Stimulated activated CD8-positive, alpha-beta memory T cell treated with anti-CD3 and anti-CD28 coated beads, Interleukin-4, amount 100 ng/mL, for 4 hours (primary cell): ENCODE measurements at places on chromosomes 1 and 21.

- DNase-seq: no peak
These were observed 16.8 kb downstream of the AZIN2 start for GRCh38 chr1:33097762-33098161.

DNA sequence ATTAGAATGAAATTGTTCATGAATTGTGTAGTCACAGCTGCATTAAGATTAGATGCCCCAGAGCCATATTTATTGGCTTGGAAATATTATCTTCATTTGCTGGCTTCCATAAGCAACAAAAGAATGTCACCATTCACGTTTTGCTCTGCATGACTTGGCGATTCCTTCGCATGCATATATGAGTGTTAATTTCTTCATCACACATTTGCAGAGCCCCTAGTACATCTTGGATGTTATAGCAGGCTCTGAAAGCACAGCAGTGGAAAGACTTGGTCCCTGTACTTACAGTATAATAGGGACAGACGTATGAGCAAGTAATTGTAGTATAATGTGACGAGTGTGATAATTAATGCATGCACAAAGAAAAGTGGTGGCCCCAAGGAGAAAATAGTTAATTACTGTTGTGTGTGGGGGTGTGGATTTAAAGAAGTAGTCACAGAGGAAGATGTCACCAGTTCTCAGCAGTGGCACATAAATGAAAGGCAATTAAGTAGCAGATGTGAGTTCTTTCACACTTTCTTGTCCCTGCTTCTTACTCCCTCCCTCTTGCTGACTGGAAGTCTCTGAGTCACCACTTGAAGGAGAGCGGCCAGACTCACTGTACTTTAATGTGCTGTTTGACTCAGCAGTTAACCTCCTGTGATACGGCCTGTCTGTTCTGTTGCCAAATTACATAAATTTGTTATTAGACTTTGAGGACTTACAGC lies 21.0 kb downstream of the S100A10 start:
- no peak for DNase-seq

DNA sequence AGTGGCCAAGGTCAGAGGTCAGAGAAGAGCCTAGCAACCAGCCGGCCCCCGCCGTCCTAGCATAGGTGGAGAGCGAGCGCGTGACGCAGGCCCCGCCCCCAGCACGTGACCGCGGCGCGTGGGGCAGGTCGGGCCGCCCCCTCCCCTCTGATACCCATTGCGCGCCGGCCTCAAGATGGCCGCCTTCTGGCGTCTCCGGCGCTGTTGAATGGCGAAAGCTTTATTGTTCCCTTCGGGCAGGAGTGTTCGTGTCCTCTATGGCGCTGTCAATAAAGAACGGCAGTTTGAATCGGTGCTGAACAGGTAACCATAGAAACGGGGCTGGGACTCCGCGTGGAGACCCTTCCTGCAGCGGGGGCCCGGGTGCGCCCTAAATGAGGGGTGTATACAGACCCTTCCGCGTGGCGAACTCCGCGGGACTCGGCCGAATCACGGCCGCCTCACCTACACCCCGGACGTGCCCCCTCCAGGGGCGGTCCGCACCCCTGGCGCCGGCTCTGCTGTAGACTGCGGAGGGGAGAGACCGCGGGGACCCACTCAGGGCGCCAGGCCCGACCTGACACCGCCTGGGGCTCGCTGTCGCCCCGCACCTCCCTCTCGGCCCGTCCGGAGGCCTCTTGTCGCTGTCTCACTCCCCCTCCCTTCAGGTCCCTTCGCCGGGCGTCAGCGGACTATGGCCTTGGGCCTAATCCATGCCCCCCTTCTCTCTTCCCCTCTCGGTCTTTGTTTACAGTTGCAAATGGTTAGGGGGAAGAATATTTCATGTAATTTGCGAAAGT lies at the start of gene ZBTB40:
Gene ZBTB40 (plus strand): TSS at position 150 of the 779 bp plus-strand sequence. CDS start 38,098 bp downstream, outside the sequence.
- peak; percentile 87 for DNase-seq

GRCh38 chr1:52102336-52103013 lies 39.4 kb upstream of the ZFYVE9 start:
- no peak for DNase-seq

GRCh38 chr1:212132025-212132424 lies 96.5 kb downstream of the DTL start:
- no peak for DNase-seq

DNA sequence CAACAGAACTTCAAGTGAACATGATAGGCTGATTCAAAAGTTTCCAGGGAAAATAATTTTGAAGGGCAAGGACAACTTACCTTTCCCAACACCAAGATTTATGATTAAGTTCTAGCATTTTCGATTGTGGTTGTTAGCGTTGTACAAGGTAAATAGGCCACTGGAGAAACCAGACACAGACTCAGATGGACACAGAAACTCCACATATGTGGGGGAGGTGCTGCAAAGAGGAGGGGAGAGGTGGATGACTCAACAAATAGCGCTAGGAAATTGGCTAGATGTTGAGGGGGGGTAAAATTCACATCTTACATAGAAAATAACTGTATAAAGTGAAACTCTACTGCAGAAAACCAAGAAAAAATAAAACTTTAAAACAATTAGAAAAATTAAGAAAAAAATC lies 564.4 kb downstream of the MATN1 start:
- no peak for DNase-seq

DNA sequence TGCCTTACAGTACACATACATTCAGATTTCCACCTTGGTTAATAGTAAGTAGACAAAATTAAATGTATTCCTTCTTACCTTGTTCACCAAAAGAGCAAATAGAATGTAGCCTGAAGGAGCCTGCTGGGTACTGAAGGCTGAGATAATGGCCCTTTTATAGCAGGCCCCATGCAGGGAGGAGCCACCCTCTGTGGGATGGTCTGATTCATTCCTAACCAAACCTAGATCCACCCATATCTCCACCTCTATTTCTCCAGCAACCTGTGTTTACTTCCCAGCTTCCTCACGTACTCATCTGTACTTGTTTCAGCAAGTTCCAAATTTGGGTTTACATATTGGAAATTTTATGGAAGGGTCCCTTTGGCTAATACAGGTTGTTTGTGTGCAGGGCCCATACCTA lies at the start of gene FLG:
Gene FLG (minus strand): TSS at position 129 of the 400 bp plus-strand sequence. CDS start 9,783 bp downstream, outside the sequence.
- DNase-seq: no peak

- DNase-seq: no peak
These were observed 9.0 kb downstream of the NSL1 start for GRCh38 chr1:212782422-212783154.

- no peak for DNase-seq
These were observed 3.2 kb downstream of the TFF3 start for GRCh38 chr21:42311816-42312625.

GRCh38 chr1:178461701-178462100 lies 35.1 kb downstream of the CLEC20A start:
- no peak for DNase-seq

DNA sequence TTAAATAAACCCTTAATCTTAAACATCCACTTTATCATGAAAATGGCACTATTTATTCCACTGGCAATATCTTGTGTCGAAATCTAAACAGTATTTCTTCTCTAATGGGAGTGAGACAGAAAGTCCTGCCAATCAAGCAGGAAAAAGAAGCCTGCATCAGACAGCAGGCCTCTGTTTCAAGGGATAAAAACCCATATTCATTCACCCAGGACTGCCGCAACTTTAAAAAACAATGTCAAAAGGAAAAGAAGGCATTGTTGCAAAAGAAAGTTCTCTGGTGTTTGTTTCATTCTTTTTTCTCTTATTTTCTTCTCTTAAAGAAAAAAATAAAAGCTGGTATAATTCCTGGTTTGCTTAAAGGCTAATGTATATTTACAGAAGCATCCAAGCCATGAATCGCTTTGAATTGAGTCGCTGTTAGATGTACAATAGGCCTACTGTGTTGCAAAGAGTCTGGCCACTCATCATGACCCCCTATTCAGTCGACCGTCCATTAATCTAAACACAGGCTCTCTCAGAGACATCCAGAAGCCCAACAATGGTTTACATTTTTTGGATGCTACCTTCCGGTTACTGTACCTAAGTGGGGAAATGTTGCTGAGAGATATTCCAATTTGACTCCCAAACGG lies 48.7 kb upstream of the ZC3H11B start:
- DNase-seq: no peak

- DNase-seq: no peak
These were observed 30.6 kb downstream of the QSOX1 start for GRCh38 chr1:180185281-180185680.

DNA sequence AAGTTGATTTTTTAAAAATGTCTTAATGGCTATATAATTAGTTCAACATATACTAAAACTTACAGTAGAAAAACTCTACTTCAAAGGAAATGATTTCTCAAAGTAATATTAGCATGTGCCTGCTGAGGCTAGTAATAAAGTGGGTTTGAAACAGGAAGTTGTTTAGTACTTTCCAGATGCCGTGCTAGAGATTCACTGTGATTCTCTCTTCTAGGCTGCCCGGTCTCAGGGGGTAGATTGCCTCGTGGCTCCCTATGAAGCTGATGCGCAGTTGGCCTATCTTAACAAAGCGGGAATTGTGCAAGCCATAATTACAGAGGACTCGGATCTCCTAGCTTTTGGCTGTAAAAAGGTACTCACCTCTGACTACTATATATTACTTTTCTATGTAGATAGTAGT lies 9.1 kb downstream of the EXO1 start:
- no peak for DNase-seq

- no peak for DNase-seq
These were observed 33.9 kb upstream of the LGALS8 start for GRCh38 chr1:236489710-236490377.

DNA sequence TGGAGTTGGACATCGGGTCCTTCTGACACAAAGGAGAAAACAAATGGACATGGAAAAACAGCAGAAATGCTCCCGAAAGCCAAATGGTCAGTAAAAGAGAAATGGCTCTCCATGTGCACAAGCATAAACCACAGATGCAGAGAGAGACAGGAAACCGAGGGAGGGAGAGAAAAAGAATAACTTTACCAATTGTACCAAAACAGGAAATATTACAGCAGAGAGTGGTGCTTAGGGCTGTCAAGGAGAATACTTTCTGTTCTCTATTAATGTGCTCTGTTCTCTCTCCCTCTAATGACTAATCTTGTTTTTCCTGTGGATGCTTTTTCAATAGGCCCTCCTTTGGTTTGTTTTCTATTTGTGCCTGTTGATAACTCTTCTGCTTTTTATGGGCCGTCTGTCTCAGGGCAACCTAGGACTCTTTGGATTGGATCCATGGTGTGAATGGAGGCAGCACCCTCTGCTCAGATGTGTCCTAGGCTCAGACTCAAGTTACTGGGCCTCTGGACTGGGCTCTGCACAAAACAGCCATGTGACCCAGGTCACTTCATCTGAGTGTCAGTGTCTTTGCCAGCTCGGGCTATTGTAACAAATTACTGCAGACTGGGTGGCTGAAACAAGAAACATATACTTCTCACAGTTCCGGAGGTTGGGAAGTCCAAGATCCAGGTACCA lies 663.0 kb downstream of the NPHP4 start:
- DNase-seq: no peak

- DNase-seq: no peak
These were observed 64.5 kb upstream of the SPATA6 start for GRCh38 chr1:48536477-48536876.

GRCh38 chr1:93692983-93693591 lies 11.4 kb upstream of the BCAR3 start:
- no peak for DNase-seq

DNA sequence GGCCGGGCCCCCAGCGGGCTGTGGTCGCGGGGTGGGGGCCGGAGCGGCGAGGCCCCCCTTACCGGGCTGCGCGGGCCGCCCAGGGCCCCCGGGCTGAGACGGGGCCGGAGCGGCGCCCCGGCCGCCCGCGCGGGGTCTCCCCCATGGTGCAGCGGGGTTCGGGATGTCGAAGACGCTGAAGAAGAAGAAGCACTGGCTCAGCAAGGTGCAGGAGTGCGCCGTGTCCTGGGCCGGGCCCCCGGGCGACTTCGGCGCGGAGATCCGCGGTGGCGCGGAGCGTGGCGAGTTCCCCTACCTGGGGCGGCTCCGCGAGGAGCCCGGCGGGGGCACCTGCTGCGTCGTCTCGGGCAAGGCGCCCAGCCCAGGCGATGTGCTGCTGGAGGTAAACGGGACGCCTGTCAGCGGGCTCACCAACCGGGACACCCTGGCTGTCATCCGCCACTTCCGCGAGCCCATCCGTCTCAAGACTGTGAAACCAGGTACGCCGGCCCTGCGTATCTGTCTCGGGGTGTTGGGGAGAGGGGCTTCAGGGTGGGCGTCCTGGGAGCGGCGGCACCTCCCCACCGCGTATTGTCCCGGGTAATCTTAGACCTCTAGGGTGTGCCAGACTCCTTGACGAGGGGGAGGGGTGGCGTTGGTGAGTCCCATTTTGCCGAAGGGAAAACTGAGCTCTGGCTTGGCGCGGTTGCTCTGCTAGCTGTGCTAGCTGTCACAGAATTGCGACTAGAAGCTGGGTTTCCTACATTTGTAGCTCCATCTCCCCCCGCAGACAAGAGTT lies 745 bp downstream of the MAGI3 start:
- DNase-seq: no peak

DNA sequence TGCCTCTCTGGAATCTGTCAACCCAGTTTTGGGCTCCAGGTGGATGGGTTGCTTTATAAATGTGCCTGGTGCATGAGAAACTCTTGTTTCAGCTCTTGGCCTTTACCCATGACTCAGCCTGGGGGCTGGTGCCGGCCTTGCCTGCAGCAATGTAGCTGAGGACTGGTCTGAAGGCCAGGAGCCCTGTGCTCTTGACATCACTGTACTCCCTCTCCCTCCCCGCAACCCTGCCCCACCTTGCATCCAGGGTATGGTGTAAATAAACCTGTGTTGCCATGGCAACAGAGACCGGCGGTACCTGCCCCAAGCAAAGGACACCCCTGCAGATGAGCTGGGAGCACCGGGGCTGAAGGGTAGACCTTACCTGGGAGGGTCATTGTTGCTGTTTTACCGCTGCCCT lies 13.3 kb downstream of the FAM151A start:
- DNase-seq: no peak

- no peak for DNase-seq
These were observed 63.7 kb downstream of the SLX9 start for GRCh38 chr21:45003331-45004058.

GRCh38 chr1:84997667-84998600 lies 1.0 kb upstream of the MCOLN2 start:
- DNase-seq: no peak

- DNase-seq: no peak
These were observed 12.9 kb downstream of the MORN1 start for GRCh38 chr1:2378441-2378851.

DNA sequence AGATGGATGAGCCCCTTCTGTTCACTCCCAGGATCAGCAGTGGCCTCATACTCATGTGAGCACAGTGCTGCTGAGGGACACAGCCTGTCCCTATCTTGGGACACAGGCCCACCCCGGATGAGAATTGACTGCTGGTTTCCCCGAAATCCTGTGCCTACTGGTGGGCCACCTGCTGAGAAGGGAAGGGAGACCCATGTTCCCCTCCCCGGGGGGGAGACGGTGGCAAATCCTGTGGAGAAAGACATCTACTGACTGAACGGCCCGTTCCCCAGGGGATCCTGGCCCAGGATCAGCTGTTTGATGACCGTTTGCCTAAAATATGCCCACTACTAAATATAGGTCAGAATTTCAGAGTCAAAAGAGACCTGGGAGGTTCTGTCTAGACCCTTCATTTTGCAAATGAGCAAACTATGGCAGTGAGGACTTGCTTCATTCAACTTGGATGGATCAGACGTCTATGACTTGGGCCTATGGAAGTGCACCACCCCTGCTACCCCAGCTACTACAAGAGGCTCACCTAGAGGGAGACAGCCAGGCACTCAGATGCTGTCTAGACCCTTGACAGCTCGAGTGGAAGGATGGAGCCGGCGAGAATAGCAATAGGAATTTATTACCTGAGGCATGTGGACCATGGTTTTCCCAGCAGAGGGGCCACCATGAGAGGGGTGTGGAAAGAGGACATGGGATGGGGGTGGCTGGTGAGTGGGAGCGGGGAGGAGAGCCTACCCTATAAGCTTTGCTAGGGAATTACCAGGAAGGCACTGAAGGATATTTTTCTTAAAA lies 15.6 kb upstream of the THEMIS2 start:
- no peak for DNase-seq
